ENCODE measurements at places on chromosomes 7 and 10.

- DNase-seq: no peak
Observed at GRCh38 chr7:1890289-1891235, 220.5 kb downstream of the ELFN1 start.

DNA sequence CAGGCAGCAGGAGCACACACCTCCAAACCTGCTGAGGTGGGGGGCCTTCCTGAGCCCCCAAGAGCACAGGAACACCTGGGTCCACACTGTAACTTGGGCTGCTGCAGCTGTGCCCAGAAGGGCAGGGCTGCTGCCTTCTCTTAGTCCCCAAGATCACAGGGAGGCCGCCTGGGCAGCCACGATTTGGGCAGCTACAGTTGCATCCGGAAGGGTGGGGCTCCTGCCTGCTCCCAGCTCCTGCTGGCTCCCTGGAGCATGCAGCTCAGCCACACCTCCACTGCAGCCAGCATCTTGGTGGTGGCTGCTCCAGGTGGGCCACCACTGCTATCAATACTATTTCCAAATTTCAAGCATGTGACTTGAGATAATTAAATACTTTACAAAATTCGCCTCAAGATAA, 38.5 kb upstream of the AGMO start:
- DNase-seq: no peak

- peak; percentile 7 for DNase-seq
Observed at GRCh38 chr7:11831736-11832495, at the start of gene THSD7A. THSD7A (minus strand) TSS chr7:11832198; CDS start chr7:11831946, 252 bp downstream.

DNA sequence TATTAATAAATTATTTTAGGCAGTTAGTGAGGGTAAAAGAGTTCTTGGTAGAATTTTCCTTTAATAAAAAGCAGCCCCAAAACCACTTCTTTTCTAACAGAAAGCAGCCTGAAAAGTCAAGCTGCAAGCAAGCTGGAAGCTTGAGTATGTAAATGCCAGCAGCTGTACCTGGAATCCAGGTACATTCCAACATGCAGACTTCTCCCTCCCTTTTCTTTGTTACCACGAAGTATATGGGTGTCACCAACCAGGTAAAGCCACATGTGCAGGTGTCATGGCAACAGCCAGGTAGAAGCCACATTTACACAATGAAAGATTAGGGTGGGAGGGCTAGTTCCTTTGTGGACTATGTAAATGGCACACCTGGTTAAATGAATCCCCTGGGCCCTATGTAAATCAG, 114.6 kb downstream of the EPC1 start:
- DNase-seq: no peak

DNA sequence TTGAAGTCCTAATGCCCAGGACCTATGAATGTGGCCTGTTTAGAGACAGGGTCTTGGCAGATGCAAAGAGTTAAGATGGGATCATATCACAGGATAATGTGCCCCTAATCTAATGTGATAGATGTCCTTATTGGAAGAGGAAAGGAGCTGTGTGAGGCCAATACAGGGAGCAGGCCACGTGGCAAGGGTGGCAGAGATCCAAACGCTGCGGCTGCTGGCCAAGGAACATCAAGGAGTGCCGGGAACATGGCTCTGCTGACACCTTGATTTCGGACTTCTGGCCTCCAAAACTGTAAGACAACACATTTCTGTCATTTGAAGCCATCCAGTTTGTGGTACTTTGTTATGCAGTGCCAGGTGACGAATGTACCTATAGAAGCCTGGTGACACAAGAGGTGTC, 37.7 kb upstream of the EZH2 start:
- no peak for DNase-seq

- no peak for DNase-seq
Observed at GRCh38 chr10:36802490-36803153, 322.8 kb upstream of the ANKRD30A start.

DNA sequence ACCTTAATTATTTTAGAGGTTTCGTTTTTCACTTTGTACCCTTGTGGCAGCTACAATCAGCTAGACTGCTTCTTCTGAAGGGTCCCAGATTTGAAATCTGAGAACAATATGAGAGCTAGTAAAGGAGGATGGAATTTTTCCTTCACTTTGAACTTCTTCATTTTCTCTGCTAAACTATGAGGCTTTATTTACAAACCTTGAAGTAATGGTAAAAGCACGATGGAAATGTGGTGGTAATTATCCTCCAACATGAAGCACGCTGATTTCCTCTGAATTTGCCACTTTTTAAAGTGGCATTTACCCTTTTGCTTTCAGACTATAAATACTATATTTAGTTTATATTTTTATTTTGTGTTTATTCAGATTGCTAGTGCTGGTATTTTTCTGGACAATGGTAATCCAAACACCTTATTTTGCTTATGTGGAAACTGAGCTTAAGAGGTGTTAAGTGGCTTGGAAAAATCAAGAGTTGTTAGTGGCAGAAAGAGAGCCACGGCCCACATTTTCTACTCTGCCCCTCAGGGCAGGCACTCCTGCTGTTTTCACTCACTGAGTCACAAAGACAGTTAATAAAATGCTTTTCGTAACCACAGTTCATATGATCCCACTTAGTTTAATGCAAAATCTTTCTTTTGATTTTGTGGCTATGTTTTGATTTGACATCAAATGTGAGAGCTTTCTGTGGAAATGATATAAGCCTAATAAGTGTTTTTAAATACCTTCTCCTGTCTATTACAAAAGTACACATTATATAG, 2.7 kb downstream of the SSMEM1 start:
- DNase-seq: peak; percentile 59

GRCh38 chr7:42549866-42550485, 313.0 kb upstream of the GLI3 start:
- peak; percentile 73 for DNase-seq

DNA sequence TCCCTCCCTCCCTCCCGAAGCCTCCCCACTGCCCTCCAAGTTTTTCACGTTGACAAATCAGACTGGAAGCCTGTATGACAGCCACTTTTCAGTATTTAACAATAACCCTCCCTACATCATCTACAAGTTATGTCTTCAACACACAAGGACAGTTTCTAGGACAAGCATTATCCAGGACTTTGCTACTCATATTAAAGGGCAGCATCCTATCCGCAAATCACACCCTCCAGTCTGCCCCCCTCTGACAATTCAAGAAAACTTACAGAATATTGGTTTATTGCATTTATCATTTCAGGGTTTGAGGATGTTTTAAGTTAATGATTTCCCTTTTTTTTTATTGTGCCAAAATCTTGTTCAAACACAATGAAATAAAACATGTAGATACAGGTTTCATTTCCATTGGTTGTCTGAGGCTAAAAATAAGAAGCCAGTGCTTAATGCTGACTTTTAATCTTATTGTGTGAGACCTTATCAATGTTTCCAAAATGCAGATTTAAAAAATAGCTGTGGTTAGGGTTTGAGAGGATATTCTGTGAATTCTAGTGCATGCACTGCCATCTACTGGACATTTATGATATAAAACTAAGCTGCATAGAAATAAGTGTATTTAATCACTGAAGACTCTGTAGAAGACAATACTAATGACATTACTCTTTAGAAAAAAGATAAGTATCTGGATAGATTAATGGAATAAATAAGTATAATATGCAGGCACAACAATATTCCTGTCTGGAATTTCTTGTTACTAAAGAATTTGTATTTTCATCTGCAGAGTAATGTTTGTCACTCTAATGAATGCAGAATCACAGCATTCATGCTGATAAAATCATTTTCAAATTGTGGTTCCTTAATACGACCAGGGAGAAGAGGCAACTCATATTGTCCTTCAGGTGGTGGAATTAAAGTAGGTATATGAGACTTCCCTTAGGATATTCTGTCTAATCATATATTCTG, 64.1 kb downstream of the CAV1 start:
- peak; percentile 65 for DNase-seq

DNA sequence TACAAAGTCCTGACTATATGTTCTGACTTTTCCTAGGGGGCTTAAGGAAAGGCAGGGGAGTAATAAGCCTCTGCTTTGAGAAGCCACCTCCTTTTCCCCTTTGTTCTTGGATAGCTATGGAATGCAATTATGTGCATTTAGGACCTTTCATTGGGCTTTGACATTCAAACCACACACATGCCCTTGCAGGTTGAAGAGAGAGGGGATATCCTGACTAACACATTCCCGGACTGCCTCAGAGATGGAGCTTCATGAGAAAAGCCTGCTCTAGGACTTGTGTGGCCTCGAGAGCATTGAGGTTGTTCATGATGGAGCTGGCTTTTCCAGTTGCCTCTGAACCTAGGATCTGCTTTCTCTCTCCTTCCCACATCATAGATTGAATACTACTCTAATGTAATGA, 694.5 kb downstream of the LRMDA start:
- DNase-seq: no peak

GRCh38 chr7:98238976-98239375, 13.1 kb downstream of the TECPR1 start:
- no peak for DNase-seq

GRCh38 chr7:77426052-77426404, 9.9 kb upstream of the GSAP start:
- no peak for DNase-seq

DNA sequence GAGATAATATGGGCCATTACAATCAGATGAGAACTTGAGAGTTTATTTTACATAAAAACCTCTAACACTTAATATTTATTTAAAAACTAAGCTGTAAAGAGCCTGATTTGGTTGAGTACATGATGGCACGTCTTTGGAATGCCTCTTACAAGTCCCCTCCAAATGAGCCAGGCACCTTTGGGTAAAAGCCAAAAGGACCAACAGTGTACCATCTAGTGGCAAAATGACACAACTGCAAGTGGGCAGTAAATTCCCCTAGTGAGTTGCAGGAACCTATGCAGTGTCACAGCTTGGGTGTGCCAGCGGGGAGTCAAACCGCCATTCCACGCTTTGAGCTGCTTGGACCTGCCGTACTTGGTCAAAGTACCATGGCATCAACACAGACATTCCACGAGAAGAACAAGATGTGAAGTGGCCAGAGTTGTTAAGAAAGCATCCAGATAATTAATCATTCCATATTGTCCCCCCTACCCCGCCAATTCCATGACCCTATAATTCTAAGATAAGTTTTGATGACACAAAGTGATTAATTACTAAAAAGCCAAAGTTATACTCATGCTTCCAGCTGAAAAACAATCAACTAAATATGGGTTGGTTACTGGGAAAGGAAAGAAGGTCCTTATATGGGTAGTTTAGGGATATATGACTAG, 115.2 kb downstream of the SORBS1 start:
- DNase-seq: peak; percentile 83

- DNase-seq: no peak
Observed at GRCh38 chr7:43679210-43680068, 49.9 kb downstream of the COA1 start.

DNA sequence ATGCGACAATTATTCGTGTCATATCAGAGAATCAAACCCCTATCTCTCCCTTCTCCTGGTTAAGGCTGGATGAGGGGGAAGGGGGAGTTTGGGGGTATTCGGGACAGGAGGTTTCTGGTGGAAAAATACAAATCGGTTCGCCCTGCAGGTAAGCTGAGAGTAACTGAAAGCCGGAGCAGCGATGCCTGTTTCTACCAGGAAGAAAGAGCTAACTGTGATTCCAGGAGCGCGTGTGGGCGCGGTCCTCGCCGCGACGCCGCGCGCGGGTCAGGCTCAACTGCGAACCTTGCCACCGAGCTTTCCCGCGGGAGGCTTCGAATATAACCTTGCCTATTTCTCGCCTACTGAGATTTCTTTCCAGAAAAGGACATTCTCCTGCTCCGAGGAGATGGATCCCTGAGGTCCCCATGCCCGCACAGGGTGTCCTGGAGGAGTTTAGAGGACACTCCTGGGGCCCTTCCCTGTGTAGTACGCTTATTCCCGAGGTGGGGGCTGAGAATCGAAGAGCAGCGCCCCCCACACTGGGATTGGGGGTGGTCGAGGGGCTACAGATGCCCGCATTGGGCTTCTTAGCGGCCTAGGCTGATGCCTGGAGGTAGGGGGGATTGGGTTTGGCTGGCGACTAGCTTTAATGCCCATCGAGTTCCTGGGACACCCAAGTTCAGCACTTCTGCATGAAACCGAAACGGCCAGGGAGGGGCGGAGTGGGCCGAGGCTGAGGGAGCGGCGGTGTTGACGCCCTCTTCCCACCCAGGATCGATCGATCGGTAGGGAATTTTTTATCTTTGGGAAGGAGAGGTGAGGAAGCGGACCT, 13.0 kb upstream of the DLX6 start:
- no peak for DNase-seq

DNA sequence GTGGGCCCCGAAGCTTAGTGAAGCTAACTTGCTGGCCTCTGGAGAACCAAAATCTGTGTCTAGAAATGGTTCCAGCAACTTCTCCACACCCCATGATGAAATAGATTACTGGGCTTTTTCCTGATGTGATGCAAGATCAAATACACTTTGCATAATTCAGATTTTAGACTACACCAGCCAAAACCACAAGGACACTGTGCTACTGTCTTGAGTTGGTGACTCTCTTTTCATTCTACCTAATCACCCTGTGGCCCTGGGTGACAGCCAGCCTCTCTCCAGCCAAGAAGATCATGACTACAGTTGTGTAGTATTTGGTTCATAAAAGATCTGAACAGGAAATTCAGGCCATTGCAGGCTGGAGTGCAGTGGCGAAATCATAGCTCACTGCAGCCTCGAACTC, 22.2 kb downstream of the AZGP1 start:
- no peak for DNase-seq

DNA sequence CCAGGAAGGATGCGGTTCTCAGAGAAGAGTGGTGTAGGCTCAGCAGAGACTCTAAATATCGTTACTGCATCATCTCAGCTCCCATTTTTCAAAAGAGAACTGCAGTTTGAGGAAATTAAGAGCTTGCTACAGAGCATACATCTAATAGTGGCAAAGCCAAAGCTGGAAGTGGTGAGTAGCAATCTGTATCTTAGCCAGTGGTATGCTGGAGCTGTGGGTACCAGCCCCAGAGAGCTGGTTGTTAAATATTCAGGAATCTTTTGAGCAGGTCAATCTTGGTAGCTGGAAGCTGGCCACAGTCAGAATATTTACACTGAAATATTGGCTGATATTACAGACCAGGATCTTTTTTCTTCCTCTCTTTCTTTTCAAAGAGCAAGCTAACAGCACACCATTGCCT, 88.4 kb upstream of the STEAP1B start:
- DNase-seq: no peak

DNA sequence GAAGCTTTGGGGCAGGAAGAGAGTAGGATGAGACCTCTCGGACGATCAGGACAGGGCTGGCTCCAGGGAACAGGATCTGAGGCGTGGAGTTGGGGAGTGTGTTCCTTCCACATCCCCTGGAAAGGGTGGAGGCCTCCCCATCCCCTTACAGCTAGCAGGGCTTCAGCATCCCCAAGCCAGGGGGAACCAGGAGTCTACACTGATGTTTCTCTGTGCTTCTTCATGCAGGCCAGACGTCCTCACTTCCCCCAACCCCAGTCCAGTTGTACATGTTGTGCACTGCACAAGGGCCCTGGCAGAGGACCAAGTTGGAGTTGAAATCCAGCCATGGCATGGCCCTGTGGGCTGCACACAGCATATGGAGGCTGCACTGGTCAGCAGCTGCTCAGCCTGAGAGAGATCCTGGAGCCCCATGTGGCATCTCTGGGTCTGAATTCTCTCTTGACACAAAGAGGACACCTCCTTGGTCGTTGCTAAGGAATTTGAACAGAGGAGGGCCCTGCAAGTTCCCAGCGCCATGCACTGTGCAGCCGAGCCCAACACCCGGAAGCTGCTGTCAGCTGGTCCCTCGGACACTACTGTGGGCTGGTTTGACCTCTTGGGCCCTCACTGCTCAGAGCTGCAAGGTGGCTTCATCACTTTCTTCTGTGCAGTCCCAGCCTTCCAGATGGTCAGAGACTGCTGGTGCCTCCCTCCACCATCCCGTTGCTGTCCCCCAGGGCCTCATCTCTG, 181.1 kb downstream of the DNAJB6 start:
- no peak for DNase-seq

GRCh38 chr7:126041472-126041871, 1111.8 kb upstream of the POT1 start:
- no peak for DNase-seq

Measured in COLO829 (cell line).